ENCODE measurements at places on chromosomes 12 and 14.

GRCh38 chr14:28608851-28609828 is 157.4 kb upstream of the FOXG1 start:
- no peak for DNase-seq

DNA sequence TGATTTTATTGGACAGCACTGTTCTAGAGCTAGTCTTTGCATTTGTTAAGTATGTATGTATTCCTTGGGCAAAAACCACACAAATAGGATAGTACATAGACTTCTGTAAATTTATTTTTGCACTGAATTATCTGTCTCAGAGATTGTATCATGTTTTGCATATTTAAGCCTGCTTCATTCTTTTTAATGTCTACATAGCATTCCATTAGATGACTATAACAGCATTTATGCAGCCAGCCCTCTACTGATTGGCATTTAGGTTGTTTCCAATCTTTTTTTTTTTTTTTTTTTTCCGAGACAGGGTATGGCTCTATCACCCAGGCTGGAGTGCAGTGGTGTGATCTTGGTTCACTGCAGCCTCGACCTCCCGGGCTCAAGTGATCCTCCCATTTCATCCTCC is 34.5 kb downstream of the SYNDIG1L start:
- DNase-seq, result no peak

DNA sequence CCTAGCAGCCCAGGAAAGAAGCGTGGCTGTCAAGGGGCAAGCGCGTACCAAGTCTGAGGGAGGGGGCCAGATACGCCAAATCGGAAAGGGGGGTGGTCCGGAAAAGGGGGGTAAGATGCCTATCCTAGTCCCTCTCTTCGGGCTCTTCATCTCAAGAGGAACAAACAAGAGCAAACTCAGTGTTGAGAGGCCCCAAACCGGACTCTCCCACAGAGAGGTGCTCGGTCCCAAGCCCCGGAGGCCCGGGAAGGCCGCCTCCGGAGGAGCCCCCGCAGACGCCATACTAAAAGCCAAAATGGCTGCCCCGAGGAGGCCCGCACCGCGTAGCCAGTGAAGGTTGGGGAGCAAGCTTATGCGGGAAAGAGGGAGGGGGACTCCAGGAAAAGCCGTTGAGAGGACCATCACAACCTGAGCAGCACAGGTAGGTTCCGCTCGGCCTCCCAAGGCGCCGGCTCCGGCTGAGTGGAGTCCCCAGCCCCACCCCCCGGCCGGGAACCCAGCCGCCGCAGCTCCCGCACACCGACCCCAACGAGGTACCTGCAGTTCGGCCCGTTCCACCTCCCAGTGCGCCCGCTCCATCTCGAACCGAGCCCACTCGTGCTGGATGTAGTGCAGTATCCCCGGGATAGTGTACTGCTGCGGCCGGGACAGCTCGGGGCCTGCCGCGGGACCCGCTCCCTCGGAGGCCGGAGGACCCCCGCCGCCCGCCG is at the start of gene AP4S1:
Gene AP4S1, plus strand, starts transcription at position 283 of the 710 bp plus-strand sequence. CDS start 40,548 bp downstream, outside the sequence.
- no peak for DNase-seq

GRCh38 chr12:79936670-79937069 is 1.8 kb upstream of the PPP1R12A start:
- no peak for DNase-seq

- no peak for DNase-seq
These were observed 1.9 kb upstream of the CNPY2 start for GRCh38 chr12:56317675-56318074.

DNA sequence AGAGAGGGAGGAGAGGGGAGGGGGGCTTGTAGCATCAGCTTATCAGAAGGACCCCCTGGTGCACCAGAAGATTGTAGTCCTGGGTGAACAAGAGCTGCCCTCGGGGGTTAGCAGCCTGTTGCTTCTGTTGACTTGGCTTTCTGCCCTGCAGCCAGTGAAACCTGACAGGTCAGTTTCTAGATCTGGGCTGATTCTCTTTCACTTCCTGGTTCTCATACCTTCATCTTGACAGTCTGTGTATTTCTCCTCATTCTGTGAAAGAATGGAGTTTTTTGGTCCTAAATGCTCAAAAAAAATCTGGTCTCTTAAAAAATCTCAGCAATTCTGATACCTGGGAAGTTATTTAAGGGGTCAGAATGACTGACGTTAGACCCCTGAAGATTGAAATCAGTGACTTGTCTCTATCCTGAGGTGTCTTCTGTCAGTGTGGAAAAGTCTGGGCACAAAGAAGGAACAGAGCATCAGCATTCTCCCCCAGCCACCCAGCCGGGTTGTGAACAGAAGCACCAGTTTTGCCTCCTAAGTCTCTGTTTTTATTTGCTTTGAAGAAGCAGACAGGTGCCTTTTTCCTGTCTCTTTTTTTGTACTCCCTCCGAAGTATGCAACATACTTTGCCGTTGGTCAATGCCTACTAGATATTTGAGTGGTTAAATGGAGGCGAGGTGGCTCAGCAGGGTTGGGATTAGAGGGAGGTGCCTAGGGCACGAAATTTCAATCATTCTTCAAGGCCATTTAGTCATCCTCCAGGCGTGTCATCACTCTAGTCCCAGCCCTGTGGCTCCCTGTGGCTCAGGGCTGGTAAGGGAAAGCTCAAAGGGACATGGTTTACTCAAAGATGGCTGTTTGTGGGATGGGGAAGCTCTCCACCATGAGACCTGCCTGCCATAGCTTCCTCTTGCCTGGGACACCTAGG is 24.0 kb downstream of the TTC9 start:
- DNase-seq, result peak; percentile 46

GRCh38 chr12:56020423-56021184 is at the start of gene IKZF4:
Gene IKZF4, plus strand, starts transcription at chr12:56021043. Its CDS starts 451 bp downstream, at chr12:56021494.
- DNase-seq, result no peak

DNA sequence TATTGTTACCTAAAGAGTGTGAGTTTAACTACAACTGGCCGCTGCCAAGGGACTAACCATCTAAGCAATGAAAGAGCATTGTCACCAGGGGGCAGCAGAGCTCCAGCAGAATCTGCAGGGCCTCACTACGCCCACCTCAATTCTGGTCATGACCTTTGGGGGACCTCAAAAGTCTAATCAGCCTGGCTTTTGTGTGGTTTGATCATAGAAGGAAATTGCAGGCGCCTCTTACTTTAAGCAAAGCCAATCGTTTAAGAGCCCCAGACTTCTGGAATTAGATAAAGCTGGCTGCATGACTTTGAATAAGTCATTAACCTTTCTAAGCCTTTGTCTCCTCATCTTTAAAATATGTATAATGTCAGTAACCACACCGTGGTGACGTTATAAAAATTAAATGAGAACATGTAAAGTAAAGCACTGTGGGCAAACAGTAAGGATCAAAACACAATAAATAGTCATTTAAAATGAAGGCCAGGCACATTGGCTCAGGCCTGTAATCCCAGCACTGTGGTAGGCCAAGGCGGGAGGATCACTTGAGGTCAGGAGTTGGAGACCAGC is 58.6 kb downstream of the TBX3 start:
- DNase-seq, result peak; percentile 15

- no peak for DNase-seq
These were observed 126.0 kb upstream of the PARP11 start for GRCh38 chr12:3998968-3999792.

DNA sequence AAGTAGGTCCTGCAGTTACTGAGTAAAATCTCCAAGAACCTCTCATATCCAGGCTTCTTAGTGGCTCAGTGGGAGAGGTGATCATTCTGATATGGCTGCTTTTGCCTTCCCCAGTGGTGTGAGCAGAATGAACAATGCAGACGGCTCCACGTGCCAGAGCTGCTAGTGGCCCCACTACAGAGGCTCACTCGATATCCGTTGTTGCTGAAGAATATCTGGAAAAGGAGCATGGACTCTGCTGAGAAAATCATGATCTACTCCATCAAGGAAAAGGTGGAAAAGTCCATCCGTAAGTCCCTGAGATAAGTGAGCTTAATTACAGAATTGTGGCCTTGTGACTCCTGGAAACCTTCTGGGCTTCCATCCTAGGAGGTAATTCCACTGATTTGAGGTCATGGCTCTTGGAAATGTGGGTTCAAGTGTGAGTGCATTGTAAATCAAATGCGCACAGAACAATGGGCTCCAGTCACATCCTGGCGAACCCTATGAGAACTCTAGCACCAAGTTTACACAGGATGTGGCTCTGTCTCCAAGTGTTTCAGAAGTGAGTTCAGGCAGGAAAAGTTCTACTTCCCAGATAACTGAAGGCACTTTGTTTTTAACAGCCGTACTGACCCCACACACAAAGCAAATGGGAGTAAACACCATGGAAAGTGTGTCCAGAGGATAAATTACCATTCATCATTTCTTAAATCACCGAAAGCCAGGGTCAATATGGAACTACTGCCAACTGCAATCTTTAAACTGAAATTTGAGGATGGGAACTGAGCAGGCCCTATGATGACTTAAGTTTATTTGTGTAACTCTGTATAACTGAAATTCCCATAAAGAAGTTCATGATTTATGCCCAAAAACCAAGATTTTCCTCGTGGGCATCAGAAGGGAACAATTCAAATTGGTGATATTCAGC is 51.4 kb downstream of the PLEKHG7 start:
- DNase-seq, result no peak

DNA sequence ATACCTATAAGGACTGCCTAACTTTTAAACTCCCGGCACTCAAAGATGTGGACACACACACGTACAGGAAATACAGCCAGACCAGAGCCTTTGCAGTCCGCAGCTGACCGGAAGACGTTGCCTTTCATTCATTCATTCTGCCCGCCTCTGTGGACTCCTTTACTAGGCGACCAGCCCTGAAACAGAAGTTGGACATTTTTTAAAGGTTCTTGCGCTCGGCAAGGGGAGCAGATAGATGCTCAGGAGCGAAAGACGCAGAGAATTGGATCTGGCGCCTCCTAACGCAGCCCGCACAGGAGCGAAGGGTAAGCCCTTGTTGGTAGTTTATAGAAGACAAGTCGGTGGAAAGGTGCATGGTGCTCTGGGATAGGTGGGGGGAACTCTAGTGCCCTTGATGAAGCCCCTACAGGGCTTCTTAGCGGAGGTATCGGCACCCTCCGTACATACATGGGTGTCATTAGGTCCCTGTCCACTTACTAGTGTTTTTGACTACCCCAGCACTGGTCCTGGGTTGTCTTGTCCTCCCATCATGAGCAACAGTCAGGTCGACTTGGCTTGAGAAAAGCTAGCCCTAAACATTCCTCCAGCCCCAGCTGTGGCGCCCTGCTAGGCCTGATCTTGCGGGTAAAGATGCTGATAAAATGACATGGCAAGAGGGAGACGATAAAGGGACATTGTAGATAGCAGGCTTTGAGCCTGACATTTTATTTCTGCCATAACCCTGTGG is at the start of gene KDM2B:
Gene KDM2B, minus strand, starts transcription at position 65 of the 727 bp plus-strand sequence. CDS start 112 bp downstream, outside the sequence.
- DNase-seq, result no peak

GRCh38 chr12:32377344-32378055 is 21.9 kb upstream of the FGD4 start:
- no peak for DNase-seq

DNA sequence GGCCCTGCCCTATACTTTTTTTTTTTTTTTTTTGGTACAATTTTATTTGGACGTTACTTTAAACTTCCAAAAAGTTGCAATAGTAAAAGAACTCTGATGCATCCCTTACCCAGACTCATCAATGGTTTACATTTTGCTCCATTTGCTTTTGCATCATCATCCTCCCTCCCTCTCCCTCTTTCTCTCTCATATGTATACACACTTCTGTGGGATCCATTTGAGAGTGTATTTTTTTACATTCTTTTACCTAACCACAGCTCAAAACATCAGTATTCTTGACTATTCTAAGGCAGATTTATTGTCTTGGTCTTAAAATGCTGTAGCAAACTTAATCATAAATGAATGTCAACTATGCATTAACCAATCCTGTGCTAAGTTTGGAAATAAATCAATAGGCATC is 111.6 kb downstream of the PRICKLE1 start:
- DNase-seq, result no peak

- DNase-seq, result no peak
These were observed 17.4 kb downstream of the ACVRL1 start for GRCh38 chr12:51924551-51925319.

- DNase-seq, result no peak
These were observed 466.6 kb downstream of the FOXG1 start for GRCh38 chr14:29233188-29233587.

GRCh38 chr12:12646483-12647072 is 34.9 kb downstream of the CREBL2 start:
- no peak for DNase-seq

DNA sequence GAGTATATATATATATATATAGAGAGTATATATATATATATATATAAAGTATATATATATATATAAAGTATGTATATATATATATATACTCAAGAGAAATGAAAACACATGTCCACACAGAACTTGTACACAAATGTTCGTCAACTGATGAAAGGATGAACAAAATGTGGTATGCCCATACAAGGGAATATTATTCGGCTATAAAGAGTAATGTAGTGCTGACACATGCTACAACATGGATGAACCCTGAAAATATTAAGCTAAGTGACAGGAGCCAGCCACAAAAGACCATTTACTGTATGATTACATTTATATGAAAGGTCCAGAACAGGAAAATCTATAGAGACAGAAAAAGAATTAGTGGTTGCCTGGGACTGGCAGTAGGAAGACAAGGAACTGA is 19.5 kb downstream of the LIMA1 start:
- no peak for DNase-seq

DNA sequence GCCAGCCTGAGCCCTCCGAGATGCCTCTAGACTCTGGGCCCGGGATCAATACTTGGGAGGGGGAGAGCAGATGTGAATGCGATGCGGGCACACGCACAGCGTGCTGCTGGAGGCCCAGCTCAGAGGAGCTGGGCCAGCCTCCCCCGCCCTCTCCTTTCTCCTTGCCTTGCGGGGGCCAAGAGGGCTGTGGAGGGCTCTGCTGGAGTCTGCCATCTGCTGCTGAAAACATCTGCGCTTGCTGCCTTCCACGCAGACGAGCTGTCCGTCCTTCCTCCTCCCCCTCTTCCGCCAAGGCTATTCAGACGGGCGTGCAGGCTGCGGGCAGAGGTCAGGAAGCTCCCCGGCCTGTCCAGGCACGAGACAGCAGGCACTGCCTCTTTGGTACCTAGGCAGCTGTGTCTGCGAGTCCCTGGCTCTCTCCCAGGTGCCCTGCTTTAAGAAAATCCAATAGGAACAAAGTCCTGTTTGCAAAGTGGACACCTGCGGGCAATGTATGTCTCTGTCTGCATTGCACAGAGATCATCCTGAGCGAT is 75.2 kb downstream of the SPRING1 start:
- no peak for DNase-seq

DNA sequence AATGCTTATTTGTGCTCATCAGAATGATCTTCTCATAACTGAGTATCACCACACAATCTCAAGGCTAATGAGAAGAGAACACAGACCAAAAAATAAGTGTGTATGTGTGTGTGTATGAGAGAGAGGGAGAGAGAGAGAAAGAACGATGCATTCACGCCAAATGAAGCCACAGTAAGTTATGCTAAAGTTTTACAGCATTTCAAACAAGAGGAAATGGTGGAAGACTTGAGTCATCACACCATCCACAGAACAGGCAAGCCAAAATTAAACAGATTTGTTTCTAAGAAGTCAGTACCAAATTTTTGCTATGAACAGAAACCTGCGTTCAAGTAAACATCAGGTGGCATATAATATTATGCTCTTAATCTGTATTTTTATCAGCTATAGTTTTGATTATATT is 141.2 kb downstream of the MED13L start:
- DNase-seq, result no peak
